ENCODE measurements at places on chromosomes 16 and 17. TPM values are rescaled to one million over a fixed set of nuclear protein-coding genes. Genes with fewer than 3 reads are reported as not detected.

TLCD3B gene
- 22.3 TPM for total RNA-seq

NPTX1 gene
- 20.8 TPM for total RNA-seq

PIK3R6 gene
- total RNA-seq: not detected

ESRP2 gene
- total RNA-seq: 59.3 TPM

SULT1A3 gene
- total RNA-seq: 21.8 TPM

PRR35 gene
- total RNA-seq: 0.33 TPM

EXOC3L1 gene
- 3.1 TPM for total RNA-seq

HEATR9 gene
- not detected for total RNA-seq

KRTAP4-9 gene
- total RNA-seq: not detected

PPL gene
- 29.2 TPM for total RNA-seq

KCNH4 gene
- total RNA-seq: not detected

RTN4RL1 gene
- total RNA-seq: 0.18 TPM

TMEM238L gene
- total RNA-seq: not detected

CNGB1 gene
- total RNA-seq: not detected

KRTAP3-2 gene
- not detected for total RNA-seq

CDH11 gene
- 5.4 TPM for total RNA-seq

CORO1A gene
- total RNA-seq: 3.4 TPM

HSD17B2 gene
- total RNA-seq: not detected

CACNB1 gene
- total RNA-seq: 17.5 TPM

NF1 gene
- total RNA-seq: 38.1 TPM

SGCA gene
- total RNA-seq: 0.24 TPM

NUPR1 gene
- 0.35 TPM for total RNA-seq

PPP1R27 gene
- 0.15 TPM for total RNA-seq

PERCC1 gene
- not detected for total RNA-seq

ZNF385C gene
- total RNA-seq: 3.1 TPM

NOTUM gene
- 2.1 TPM for total RNA-seq

ZFHX3 gene
- 1.1 TPM for total RNA-seq

TBC1D3E gene
- not detected for total RNA-seq

CA7 gene
- 0.55 TPM for total RNA-seq

PIMREG gene
- total RNA-seq: 92.5 TPM

WDR45B gene
- 110 TPM for total RNA-seq

CTRL gene
- 3.3 TPM for total RNA-seq

NDEL1 gene
- 32.9 TPM for total RNA-seq

OTOP2 gene
- total RNA-seq: not detected

CFAP97D1 gene
- total RNA-seq: not detected

TNFRSF13B gene
- total RNA-seq: 0.28 TPM

SMPD3 gene
- 0.94 TPM for total RNA-seq

TMEM88 gene
- 8.9 TPM for total RNA-seq

C17orf113 gene
- total RNA-seq: 1.0 TPM

GUCY2D gene
- total RNA-seq: 0.35 TPM

C16orf92 gene
- not detected for total RNA-seq

CETP gene
- not detected for total RNA-seq

PRAC1 gene
- not detected for total RNA-seq

MPHOSPH6 gene
- total RNA-seq: 39.0 TPM

SP6 gene
- 0.90 TPM for total RNA-seq

UQCRC2 gene
- total RNA-seq: 228 TPM

CTRB2 gene
- total RNA-seq: not detected

CHTF8 gene
- 168 TPM for total RNA-seq

SPATA22 gene
- not detected for total RNA-seq

All from H9 (cell line).